ENCODE measurements at places on chromosomes 5 and 9. TPM values are rescaled to one million over a fixed set of nuclear protein-coding genes. Genes with fewer than 3 reads are reported as not detected.

GRCh38 chr5:155441849-155442248 lies 428.3 kb downstream of the KIF4B start:
- DNase-seq: no peak

DNA sequence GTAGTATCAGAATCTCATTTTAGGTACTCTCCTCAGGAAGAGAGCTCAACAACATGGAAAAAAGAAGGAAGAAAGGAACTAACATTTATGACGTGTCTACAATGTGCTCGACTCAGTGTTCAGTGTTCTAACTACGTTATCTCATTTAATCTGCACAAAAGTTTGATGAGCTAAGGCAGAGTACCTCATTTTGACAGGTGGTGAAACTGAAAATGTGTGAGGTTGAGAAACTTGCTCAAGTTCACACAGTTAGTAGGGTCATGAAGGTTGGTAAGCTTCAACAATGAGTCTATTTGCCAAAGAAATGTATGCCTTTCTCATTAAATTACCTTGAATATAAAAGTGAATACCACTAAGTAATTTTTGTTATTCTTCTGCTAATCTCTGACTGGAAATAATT lies 165.1 kb downstream of the CAAP1 start:
- DNase-seq: no peak

GRCh38 chr9:22682961-22683699 lies 236.5 kb downstream of the DMRTA1 start:
- no peak for DNase-seq

KIF24 gene
- total RNA-seq: 5.8 TPM

All from HCT116 (cell line).